ENCODE measurements at places on chromosomes 11 and 22. TPM values are rescaled to one million over a fixed set of nuclear protein-coding genes. Genes with fewer than 3 reads are reported as not detected.

The OR4C3 gene
- not detected for total RNA-seq

The VPREB1 gene
- total RNA-seq: not detected

The DNAJB7 gene
- total RNA-seq: not detected

The CARD10 gene
- total RNA-seq: 44.1 TPM

DNA sequence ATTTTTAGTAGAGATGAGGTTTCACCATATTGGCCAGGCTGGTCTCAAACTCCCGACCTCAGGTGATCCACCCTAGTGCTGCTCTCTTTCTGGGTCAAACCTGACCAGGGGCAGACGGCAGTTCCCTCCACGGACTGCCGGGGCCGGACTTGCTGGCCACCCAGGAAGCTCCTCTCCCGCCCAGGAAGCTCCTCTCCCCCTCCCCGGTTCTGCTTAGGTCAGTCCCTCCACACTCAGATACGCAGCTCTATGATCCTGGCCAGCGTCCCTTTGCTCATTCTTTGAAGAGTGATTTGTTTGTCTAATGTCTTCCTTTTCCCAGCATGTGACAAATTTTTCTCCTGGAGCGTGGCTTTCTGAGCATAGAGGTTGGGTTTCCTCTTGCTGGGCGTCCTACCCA is 125.3 kb upstream of the B3GAT1 start:
- DNase-seq: no peak

- DNase-seq: peak; percentile 49
Observed at GRCh38 chr11:102341844-102342318, 5.1 kb upstream of the BIRC2 start.

GRCh38 chr11:113260096-113260425 is 54.3 kb upstream of the TTC12 start:
- DNase-seq: no peak

DNA sequence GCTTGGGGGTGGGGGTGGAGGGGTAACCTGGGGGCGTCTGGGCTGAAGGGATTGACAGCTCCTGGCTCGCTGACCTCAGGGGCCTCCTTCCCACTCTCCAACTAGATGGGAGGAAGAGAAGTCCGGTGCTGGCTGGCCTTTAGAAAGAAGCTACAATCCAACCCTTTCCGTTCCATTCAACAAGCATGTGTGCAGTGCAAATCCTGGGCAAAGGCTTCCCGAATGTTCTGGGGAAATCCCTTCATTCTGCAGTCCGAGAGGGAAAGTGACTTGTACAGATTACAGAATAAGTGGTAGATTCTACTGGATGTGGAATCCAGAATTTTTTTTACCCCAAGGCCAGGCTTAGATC is 149.9 kb downstream of the FEZ1 start:
- DNase-seq: no peak

- DNase-seq: no peak
Observed at GRCh38 chr22:24816806-24817205, 10.8 kb downstream of the SGSM1 start.

DNA sequence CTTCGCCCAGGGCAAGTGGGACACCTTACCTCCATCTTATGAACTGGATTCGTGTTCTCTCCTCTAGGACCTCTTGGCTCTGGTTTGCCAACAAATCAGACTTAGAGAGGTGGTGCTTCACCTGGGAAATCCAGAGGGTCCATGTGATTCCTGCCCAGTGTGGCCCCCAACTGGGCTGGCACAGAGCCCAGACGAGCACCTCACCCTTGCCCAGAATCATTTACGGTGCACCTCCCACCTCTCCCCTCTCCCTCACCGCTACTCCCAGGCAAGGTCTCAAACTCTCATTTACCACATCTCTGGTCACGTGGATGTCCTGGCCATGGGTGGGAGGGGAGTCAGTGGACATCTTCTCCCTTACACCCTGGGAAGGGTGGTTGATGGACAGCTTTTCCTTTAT is 1.1 kb downstream of the SPATA19 start:
- no peak for DNase-seq

DNA sequence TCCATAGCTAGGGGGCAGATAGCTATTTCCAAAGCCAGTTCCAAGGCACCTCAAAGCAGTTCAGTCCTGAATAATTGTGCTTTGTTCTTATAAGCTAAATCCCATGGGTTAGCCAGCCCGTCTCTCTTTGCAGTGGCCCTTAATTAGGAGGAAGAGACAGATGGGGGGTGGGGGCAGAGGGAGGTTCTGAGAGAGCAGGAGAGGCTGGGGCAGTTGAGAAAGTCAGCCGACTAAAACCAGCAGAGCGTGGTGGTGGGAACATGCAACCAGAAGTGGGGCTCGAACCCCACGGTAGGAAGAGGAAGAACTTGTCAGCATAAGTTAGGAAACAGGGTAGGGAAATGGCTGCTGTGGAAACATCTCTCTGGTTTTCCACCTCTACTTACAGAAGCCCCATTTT is 10.9 kb upstream of the SCN4B start:
- DNase-seq: no peak

GRCh38 chr22:36454916-36455570 is 26.4 kb downstream of the TXN2 start:
- DNase-seq: peak; percentile 94

- DNase-seq: peak; percentile 5
Observed at GRCh38 chr11:2672553-2673249, 27.1 kb downstream of the KCNQ1OT1 start.

- no peak for DNase-seq
Observed at GRCh38 chr11:134901955-134902918, 490.2 kb upstream of the B3GAT1 start.

DNA sequence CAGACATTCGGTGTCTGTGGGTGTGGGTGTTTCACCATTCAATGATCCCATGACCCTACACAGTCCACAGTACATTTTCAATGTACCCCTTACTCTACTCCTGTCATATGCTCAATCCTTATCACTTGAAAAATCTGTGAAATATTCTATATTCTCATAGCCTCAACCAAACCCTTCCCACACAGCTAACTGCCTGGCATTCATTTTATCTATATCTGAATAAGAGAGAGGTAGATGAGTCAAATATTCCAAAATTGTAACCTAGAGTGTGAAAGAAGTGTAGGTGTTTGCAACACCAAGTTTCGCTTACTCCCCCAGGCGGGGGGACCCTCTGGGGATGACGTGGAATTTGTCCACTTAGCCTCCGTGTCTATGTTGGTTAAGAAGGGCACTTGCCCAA is 354.8 kb downstream of the ETS1 start:
- no peak for DNase-seq

Measured in progenitor cell of endocrine pancreas (in vitro differentiated cells).